ENCODE measurements at places on chromosomes 7 and 10. TPM values are rescaled to one million over a fixed set of nuclear protein-coding genes. Genes with fewer than 3 reads are reported as not detected.

- no peaks in the 10 kb centered on the region for H3K4me1 ChIP-seq
- DNase-seq, result no peak
- no peak overlapping the region for H3K27ac ChIP-seq
- no peak overlapping the region for H3K4me3 ChIP-seq
- no peaks in the 10 kb centered on the region for H3K27me3 ChIP-seq
- H3K36me3 ChIP-seq, result no peaks in the 10 kb centered on the region
These were observed 133.0 kb downstream of the TSPAN12 start for GRCh38 chr7:120724955-120725354.

DNA sequence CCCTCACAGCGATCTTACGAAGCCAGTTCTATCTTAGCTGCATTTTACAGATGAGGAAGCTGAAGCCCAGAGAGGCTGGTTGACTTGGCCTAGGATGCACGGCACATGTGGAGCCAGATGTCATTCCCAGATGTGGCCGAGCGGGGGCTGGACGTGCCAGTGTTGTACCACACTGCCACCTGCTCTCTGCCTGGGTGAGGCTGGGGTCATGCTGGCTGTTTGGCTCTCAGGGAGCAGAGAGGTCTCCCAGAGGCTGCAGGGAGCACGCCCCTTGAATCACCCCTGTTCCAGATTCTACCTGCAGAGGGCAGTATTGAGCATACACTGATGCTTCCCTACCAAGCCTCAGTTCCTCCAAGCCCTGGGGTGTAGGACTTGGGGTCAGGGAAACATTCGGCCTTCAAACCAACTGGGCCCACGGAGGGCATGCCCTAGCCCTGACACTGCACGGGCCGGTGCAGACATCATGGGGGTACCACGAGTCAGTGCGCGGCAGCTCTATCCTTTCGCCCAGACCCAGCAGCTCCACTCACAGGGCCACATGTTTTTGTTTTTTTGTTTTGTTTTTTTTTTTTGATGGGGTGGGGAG lies 3.8 kb upstream of the GTF2IRD1 start:
- H3K36me3 ChIP-seq, result no peaks in the 10 kb centered on the region
- no peak overlapping the region for H3K4me3 ChIP-seq
- no peaks in the 10 kb centered on the region for H3K27me3 ChIP-seq
- peaks cover 19% of the 10 kb centered on the region for H3K4me1 ChIP-seq

DNA sequence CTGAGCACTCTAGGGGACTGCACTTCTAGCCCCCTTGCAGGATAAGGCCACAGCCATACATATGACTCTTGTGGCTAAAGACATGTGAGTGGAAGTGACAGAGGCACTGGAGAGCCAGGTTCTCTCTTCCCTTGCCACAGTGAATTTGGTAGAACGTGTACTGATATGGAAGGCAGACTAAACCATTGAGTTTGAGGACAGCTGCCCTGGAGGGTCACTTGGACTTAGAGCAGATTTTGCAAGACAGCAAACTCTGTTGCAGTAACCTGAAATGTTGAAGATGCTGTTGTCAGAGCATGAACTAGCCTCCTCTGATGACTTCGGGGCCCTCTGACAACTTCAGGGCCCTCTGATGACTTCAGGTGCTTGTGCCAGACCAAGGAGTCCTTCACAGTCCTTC lies 85.9 kb downstream of the ELMO1 start:
- no peak overlapping the region for H3K4me3 ChIP-seq
- H3K36me3 ChIP-seq, result no peaks in the 10 kb centered on the region
- H3K4me1 ChIP-seq, result no peaks in the 10 kb centered on the region
- no peak for DNase-seq
- no peak overlapping the region for H3K27ac ChIP-seq
- H3K27me3 ChIP-seq, result no peaks in the 10 kb centered on the region

DNA sequence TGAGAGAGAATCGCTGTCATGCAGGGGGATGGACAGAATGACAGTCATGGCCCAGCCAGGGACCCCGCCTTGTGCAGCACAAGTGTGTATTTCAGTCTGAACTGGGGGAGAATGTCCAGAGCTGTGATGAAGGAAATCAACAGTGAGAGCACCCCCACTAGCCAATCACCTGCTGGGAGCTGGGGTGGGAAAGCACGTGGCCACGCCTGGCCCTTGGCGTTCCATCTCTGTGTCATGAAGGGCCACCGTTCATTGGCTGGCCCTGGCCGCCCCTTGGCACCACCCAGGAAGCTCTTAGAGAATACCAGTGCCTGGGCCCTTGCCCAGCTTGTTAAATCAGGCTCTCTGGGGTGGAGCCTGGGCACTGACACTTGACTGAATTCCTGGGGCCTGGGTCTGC lies 22.8 kb downstream of the GRID1 start:
- H3K27me3 ChIP-seq, result no peaks in the 10 kb centered on the region
- H3K36me3 ChIP-seq, result no peaks in the 10 kb centered on the region
- peak; percentile 71 for DNase-seq
- H3K4me1 ChIP-seq, result no peaks in the 10 kb centered on the region

- no peaks in the 10 kb centered on the region for H3K27me3 ChIP-seq
- peaks cover 24% of the 10 kb centered on the region for H3K4me1 ChIP-seq
- no peak overlapping the region for H3K4me3 ChIP-seq
- no peaks in the 10 kb centered on the region for H3K36me3 ChIP-seq
- no peak for DNase-seq
These were observed 118.8 kb downstream of the JAZF1 start for GRCh38 chr7:28061824-28062196.

DNA sequence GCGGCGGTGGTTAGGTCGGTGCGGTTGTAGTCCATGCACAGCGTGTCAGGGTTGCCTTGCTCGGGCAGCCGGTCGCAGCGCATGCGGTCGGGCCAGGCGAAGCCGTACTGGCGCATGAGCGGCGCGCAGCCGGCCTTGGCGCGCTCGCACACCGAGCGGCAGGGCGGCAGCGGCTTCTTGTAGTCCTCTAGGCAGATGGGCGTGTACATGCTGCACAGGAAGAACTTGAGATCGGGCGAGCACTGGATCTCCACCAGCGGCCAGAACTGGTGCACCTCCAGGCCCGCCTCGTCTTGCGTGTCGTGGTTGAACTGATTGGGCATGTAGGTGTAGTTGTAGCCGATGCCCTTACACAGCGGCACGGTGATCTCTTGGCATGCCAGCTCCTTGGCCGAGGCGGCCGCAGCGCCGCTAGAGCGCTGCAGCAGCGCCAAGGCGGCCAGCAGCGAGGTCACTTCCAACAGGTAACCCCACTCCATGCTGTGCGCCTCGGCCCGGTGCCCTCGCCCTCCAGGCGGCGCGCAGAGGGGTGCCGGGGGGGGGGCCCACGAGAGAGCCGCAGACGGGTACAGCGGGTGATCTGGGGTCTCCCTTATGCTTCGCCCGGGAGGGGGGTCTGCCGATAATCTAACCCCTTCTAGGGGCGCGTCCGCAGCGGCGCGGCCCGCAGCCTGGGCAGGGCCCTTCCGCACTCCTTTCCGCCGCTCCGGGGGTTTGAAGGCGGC lies 983 bp downstream of the FZD8 start:
- H3K27ac ChIP-seq, result no peak overlapping the region
- H3K27me3 ChIP-seq, result no peaks in the 10 kb centered on the region
- peak overlapping the region; percentile 80 for H3K4me3 ChIP-seq
- peak; percentile 95 for DNase-seq
- no peaks in the 10 kb centered on the region for H3K36me3 ChIP-seq

DNA sequence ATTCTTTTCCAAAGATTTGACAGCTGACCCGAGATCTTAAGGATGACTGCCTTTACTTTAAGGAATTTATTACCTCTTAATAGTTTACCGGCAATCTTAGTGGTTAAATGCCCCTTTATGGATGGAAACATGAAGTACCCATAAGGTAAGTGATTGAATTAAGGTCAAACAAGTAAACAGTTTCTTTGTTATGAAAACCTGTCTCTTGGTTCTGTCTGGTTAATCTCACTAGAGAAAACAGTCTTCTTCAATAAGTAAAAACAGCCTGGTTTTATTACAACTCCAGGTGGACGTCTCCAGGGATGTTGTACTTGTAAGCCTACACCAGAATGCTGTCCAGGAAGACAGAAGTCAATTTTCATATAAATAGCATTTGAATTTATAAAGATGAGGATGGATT lies 161.8 kb upstream of the MTPN start:
- no peak for DNase-seq
- H3K36me3 ChIP-seq, result no peaks in the 10 kb centered on the region
- no peak overlapping the region for H3K27ac ChIP-seq
- H3K4me3 ChIP-seq, result no peak overlapping the region
- no peaks in the 10 kb centered on the region for H3K27me3 ChIP-seq
- H3K4me1 ChIP-seq, result no peaks in the 10 kb centered on the region

- H3K27me3 ChIP-seq, result no peaks in the 10 kb centered on the region
- no peaks in the 10 kb centered on the region for H3K36me3 ChIP-seq
- no peaks in the 10 kb centered on the region for H3K4me1 ChIP-seq
These were observed 85.7 kb upstream of the FAM180A start for GRCh38 chr7:135834266-135834665.

- H3K27ac ChIP-seq, result peak overlapping the region; percentile 55
- no peak overlapping the region for H3K4me3 ChIP-seq
- H3K36me3 ChIP-seq, result peaks cover 19% of the 10 kb centered on the region
- peak; percentile 69 for DNase-seq
- peaks cover 52% of the 10 kb centered on the region for H3K4me1 ChIP-seq
These were observed 113.2 kb downstream of the CDK6 start for GRCh38 chr7:92723205-92723604.

DNA sequence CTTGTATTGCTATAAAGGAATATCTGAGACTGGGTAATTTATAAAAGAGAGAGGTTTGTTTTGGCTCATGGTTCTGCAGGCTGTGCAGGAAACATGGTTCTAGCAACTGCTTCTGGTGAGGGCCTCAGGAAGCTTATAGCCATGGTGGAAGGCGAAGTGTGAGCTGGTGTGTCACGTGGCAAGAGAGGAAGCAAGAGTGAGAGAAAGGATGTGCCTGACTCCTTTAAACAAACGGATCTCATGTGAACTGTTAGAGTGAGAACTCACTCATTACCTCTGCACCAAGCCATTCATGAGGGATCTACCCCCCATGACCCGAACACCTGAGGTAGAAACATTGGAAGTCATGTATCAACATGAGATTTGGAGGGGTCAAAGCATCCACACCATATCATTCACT lies 7.7 kb upstream of the ITPRIP start:
- no peak overlapping the region for H3K27ac ChIP-seq
- H3K4me3 ChIP-seq, result no peak overlapping the region
- peaks cover 19% of the 10 kb centered on the region for H3K4me1 ChIP-seq

GRCh38 chr7:1740214-1740613 lies 70.1 kb downstream of the ELFN1 start:
- DNase-seq, result no peak
- no peaks in the 10 kb centered on the region for H3K27me3 ChIP-seq
- no peak overlapping the region for H3K27ac ChIP-seq

- no peaks in the 10 kb centered on the region for H3K4me1 ChIP-seq
- no peak overlapping the region for H3K4me3 ChIP-seq
- H3K27ac ChIP-seq, result no peak overlapping the region
- DNase-seq, result no peak
- H3K27me3 ChIP-seq, result no peaks in the 10 kb centered on the region
- peaks cover 41% of the 10 kb centered on the region for H3K36me3 ChIP-seq
These were observed 28.7 kb downstream of the ERLIN1 start for GRCh38 chr10:100157156-100157555.

GRCh38 chr10:132972986-132973902 lies 30.9 kb upstream of the CFAP46 start:
- no peak overlapping the region for H3K4me3 ChIP-seq
- no peak overlapping the region for H3K27ac ChIP-seq
- peak; percentile 61 for DNase-seq
- no peaks in the 10 kb centered on the region for H3K4me1 ChIP-seq
- no peaks in the 10 kb centered on the region for H3K36me3 ChIP-seq
- peaks cover 40% of the 10 kb centered on the region for H3K27me3 ChIP-seq

DNA sequence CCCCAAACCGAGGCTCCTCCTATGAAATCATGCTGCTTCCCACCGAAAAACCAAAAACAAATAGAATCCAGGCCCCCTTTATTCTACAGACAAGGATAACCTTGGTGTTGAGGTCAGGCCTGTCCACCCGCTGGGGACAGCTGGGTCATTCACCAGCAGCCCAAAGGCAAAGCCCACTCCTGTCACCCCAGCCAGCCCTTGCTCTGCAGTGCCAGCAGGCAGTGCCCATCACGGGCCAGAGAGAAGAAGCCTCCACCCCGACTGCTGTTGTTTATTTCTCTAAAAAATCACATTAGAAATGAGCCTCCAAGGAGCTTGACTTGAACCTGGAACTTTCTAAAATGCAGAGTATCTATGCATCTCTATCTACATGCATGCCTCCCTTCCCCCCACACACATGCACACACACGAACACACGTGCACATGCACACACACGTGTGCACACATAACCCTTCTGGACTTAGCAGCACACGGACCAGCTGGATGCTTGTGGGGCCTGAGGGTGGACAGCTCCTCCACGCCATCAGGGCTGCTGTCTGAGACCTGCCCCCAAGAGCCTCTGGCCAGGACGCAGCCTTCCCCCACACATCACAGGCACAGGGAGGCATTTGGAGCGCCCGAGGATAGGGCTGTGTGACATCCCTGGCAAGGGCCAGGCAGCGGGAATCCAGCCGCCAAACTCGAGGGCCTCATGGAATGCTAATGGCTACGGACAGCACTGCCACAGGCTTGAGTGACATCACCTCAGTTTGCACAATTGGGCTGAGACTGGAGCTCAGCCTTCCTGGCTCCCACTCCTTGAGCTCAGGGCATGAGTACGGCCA lies 22.8 kb downstream of the PRKAG2 start:
- peaks cover 7% of the 10 kb centered on the region for H3K27me3 ChIP-seq
- H3K4me1 ChIP-seq, result peaks cover 11% of the 10 kb centered on the region
- no peak overlapping the region for H3K4me3 ChIP-seq

DNA sequence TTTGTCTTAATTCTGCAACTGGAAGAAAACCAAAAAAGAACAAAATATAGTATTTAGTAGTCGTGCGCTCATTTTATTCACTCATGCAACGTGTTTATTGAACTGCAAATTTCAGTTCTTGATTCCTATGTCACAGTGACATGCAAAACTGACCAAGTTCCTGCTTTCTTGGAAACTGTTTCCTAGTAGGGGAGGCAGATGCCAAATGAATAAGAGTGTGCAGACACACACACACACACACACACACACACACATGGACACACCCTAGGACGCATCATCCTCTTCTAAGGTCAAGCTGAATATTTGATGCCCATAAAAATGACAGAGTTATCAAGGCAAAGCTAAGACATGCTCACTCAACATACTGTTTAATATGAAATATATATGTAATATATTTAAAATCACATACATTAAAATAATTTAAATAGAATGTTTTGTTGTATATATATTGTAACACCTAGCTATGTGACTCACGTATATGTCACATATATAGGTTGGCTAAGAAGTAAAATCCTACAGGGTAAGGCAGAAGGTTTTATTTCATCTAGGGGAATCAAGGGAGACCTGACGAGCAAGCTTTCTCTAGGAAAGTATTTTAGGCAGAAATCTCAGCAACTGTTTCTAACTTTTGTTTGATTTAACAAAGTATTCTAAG lies 79.6 kb downstream of the SVIL start:
- H3K36me3 ChIP-seq, result peaks cover 16% of the 10 kb centered on the region
- H3K4me1 ChIP-seq, result peaks cover 23% of the 10 kb centered on the region
- H3K4me3 ChIP-seq, result no peak overlapping the region
- no peaks in the 10 kb centered on the region for H3K27me3 ChIP-seq

The PRR15 gene
- total RNA-seq, result 1.1 TPM

The CARD11 gene
- total RNA-seq, result not detected

The FEZF1 gene
- not detected for total RNA-seq

The PPP1R17 gene
- total RNA-seq, result not detected

The PLAC9 gene
- total RNA-seq, result 19.2 TPM

The WNT2 gene
- under 0.01 TPM for total RNA-seq

The OGDHL gene
- total RNA-seq, result under 0.01 TPM

The ZNF800 gene
- total RNA-seq, result 21.7 TPM

The CPEB3 gene
- total RNA-seq, result 1.2 TPM

All from osteoblast (primary cell).